ENCODE measurements at places on chromosomes 12 and 14.

DNA sequence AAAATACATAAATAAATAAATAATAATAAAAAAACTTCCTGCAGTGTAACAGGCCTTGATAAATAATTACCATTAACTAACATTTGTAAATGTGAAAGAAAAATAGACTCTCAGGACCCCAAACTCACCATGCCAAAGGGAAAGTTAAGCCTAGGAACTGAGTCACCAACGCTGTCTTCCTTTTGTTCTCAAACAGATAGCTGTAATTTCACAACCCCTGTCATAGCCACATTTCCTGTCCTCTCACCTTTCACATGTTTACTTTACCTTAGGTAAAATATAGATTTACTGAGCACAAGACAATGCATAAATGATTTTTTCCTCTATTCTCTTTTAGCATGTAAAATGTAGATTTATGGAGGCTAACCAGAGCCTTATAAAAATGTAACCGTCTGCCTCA is 35.9 kb upstream of the CHST11 start:
- no peak overlapping the region for H3K27ac ChIP-seq
- H3K27me3 ChIP-seq: no peaks in the 10 kb centered on the region
- no peaks in the 10 kb centered on the region for H3K36me3 ChIP-seq
- DNase-seq: no peak
- H3K4me1 ChIP-seq: no peaks in the 10 kb centered on the region
- H3K4me3 ChIP-seq: no peak overlapping the region

GRCh38 chr12:68236421-68237059 is 10.9 kb upstream of the IL26 start:
- peak overlapping the region; percentile 56 for H3K4me3 ChIP-seq
- peak; percentile 14 for DNase-seq
- H3K27me3 ChIP-seq: no peaks in the 10 kb centered on the region
- H3K36me3 ChIP-seq: no peaks in the 10 kb centered on the region
- peak overlapping the region; percentile 50 for H3K27ac ChIP-seq

GRCh38 chr12:39272871-39273655 is 169.9 kb downstream of the KIF21A start:
- no peaks in the 10 kb centered on the region for H3K4me1 ChIP-seq
- no peaks in the 10 kb centered on the region for H3K36me3 ChIP-seq
- peaks cover 12% of the 10 kb centered on the region for H3K27me3 ChIP-seq

DNA sequence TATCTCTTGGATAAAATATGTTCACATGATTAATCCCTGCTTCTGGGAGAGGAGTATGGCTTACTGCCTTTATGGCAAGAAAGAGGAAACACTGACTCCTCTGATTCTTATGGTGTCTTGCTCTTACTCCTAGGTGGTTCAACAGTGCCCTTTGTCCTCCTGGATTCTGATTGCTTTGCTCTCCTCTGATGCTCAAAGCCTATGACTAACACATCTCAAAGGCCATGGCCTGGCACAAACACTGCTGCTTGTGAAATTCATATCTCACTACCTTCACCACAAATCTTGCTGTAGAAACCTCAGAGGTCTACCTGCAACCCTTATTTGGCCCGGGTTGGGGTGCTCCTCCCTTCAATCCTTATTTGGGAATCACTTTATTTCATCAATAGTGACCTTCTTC is 217.2 kb downstream of the C12orf50 start:
- H3K36me3 ChIP-seq: no peaks in the 10 kb centered on the region
- no peak overlapping the region for H3K4me3 ChIP-seq
- H3K27me3 ChIP-seq: no peaks in the 10 kb centered on the region
- no peaks in the 10 kb centered on the region for H3K4me1 ChIP-seq
- no peak for DNase-seq

GRCh38 chr12:122072031-122072970 is 6.3 kb upstream of the MLXIP start:
- H3K4me3 ChIP-seq: no peak overlapping the region
- peaks cover 20% of the 10 kb centered on the region for H3K4me1 ChIP-seq
- H3K36me3 ChIP-seq: no peaks in the 10 kb centered on the region
- no peak overlapping the region for H3K27ac ChIP-seq

DNA sequence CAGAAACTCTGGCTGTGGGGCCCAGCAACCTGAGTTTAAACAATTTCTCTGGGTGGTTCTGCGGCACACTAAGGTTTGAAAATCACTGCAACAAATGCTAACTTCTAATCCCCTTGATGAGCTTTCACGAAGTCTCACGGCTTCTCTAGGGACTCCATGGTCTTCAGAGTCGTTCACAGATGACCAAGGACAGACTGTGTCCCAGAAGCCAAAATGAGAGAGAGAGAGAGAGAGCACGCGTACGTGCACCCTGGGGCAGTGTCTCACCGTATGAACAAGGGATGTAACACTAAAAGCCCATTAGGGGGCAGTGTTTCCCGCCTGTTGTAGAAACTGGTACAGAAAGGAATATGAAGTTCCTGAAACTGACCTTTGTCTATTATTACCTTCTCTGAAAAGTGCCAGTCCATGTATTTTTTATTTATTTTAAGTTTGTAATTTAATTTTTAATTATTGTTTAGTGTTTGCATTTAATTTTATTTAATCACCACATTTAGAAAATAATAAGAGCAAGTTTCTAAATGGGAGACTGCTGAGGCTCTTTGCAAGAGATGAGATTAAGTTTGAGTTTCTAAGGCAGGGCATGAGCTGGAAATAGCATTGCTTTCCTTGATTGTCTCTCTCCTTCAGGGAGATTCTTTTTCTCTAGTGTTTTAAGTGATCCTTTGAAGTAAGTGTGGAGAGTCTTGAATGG is 3.4 kb downstream of the APOLD1 start:
- H3K27me3 ChIP-seq: no peaks in the 10 kb centered on the region
- peaks cover 27% of the 10 kb centered on the region for H3K4me1 ChIP-seq
- H3K36me3 ChIP-seq: no peaks in the 10 kb centered on the region
- H3K27ac ChIP-seq: no peak overlapping the region
- no peak overlapping the region for H3K4me3 ChIP-seq

- H3K36me3 ChIP-seq: no peaks in the 10 kb centered on the region
- no peak overlapping the region for H3K4me3 ChIP-seq
Observed at GRCh38 chr14:33781236-33781635, 169.6 kb downstream of the EGLN3 start.

GRCh38 chr14:58749066-58749669 is 111.4 kb downstream of the DACT1 start:
- peak; percentile 9 for DNase-seq
- H3K27me3 ChIP-seq: no peaks in the 10 kb centered on the region
- no peak overlapping the region for H3K4me3 ChIP-seq
- H3K4me1 ChIP-seq: peaks cover 4% of the 10 kb centered on the region

- no peaks in the 10 kb centered on the region for H3K4me1 ChIP-seq
- H3K36me3 ChIP-seq: no peaks in the 10 kb centered on the region
- H3K4me3 ChIP-seq: no peak overlapping the region
- no peak overlapping the region for H3K27ac ChIP-seq
Observed at GRCh38 chr12:120750806-120751205, 25.2 kb downstream of the ACADS start.

DNA sequence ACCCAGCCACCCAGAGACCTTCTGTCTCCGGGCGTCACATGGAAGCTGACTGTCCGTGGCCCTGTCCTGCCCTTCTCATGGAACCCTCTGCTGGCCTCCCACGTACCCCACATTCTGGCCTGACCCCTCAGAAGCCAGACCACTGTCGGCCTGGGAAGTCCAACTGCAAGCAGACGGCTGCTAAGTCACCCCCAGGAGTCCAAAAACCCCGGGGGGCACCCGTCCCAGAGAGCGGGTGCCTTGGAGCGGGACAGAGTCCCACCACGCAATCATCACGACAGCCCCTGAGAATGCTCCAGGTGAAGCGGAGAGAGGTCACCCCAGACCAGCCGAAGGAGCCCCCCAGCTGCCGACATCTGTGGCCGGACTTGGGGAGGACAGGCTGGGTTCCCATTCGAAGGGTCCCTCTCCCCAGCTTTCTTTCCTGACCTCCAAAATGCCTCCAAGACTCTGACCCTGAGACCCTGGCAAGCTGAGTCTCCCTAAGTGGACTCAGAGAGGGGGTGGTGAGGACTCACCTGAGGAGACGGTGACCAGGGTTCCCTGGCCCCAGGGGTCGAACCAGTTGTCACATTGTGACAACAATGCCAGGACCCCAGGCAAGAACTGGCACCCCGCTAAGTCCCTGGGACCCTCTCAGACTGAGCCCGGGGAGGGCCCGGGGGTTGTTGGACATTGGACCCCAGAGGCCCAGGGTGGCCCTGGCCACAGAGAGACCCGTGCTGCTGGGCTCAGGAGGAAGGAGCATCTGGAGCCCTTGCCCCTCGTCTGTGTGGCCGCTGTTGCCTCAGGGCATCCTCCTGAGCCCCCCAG is 337.1 kb downstream of the TMEM121 start:
- peaks cover 35% of the 10 kb centered on the region for H3K4me1 ChIP-seq
- H3K4me3 ChIP-seq: no peak overlapping the region
- no peaks in the 10 kb centered on the region for H3K36me3 ChIP-seq
- DNase-seq: no peak
- H3K27me3 ChIP-seq: peaks cover 12% of the 10 kb centered on the region

DNA sequence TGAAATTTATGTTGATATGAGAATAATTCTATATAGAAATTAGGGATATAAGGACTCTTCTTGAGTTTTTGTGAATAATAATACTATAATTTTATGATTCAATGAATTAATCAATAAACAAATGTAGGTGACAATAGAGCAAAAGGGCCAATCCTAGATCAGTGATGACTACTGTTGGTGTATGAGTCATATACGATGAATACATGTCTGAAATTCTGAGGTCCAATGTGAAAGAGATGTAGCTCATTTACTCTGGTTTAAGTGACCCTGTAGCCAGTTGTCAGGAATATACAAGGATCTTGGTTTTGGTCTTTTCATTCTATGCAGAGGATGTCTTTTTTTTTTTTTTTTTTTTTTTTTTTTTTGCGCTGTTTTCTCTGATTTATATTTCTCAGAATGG is 72.1 kb upstream of the RTL1 start:
- H3K36me3 ChIP-seq: no peaks in the 10 kb centered on the region
- H3K4me1 ChIP-seq: no peaks in the 10 kb centered on the region
- H3K4me3 ChIP-seq: no peak overlapping the region
- no peak for DNase-seq
- H3K27ac ChIP-seq: no peak overlapping the region
- H3K27me3 ChIP-seq: no peaks in the 10 kb centered on the region

DNA sequence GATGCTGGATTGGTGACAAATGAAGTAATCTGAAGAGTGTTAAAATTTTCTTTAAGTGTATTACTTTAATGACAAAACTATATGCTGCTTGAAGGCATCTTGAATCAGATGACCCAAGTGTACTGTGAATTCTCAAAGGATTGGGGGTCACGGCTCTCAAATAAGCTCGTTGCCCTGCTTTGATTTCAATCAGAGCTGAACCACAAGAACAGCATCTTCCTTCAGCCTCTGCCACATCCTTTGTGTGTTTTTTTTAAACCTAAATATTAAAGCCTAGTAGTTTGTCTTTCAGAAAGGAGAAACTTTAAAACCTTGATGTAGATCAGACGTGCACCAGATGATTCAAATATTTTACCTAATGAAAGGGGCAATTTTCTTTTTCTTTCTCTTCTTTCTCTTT is 11.7 kb downstream of the ELK3 start:
- no peaks in the 10 kb centered on the region for H3K36me3 ChIP-seq
- H3K27me3 ChIP-seq: no peaks in the 10 kb centered on the region
- peak overlapping the region; percentile 22 for H3K27ac ChIP-seq
- peak; percentile 63 for DNase-seq
- no peak overlapping the region for H3K4me3 ChIP-seq

- no peak for DNase-seq
- no peaks in the 10 kb centered on the region for H3K27me3 ChIP-seq
- H3K36me3 ChIP-seq: peaks cover 2% of the 10 kb centered on the region
- no peak overlapping the region for H3K4me3 ChIP-seq
- H3K4me1 ChIP-seq: peaks cover 2% of the 10 kb centered on the region
- no peak overlapping the region for H3K27ac ChIP-seq
Observed at GRCh38 chr12:1579651-1580435, 14.5 kb downstream of the FBXL14 start.

- H3K27ac ChIP-seq: peak overlapping the region; percentile 42
- peaks cover 46% of the 10 kb centered on the region for H3K4me1 ChIP-seq
- H3K4me3 ChIP-seq: peak overlapping the region; percentile 95
- DNase-seq: no peak
Observed at GRCh38 chr12:110739894-110740293, 2.8 kb downstream of the PPP1CC start.

- peaks cover 4% of the 10 kb centered on the region for H3K4me1 ChIP-seq
- peaks cover 60% of the 10 kb centered on the region for H3K36me3 ChIP-seq
- no peak overlapping the region for H3K27ac ChIP-seq
Observed at GRCh38 chr14:63383776-63384367, 65.1 kb upstream of the GPHB5 start.

DNA sequence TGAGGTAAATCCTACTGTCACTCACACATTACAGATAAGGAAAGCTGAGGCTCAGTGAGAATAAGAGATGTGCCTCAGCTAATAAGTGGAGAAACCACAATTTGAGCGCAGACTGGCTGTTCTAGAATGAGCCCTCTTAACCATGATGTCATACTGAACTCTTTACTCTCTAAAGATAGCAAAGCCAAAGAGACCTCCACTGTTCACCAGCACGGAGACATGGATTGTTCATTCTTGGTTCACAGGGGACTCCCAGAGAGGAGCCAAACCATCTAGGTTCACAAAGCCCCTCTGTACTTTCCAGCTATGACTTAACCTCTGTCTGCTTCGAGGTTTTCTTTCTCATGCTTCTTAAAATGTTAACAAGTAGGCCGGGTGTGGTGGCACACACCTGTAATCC is 32.7 kb upstream of the YARS2 start:
- no peaks in the 10 kb centered on the region for H3K36me3 ChIP-seq
- no peak overlapping the region for H3K27ac ChIP-seq
- no peak for DNase-seq
- no peaks in the 10 kb centered on the region for H3K4me1 ChIP-seq
- H3K4me3 ChIP-seq: no peak overlapping the region
- H3K27me3 ChIP-seq: no peaks in the 10 kb centered on the region

GRCh38 chr12:120932058-120932457 is 27.9 kb upstream of the SPPL3 start:
- H3K36me3 ChIP-seq: no peaks in the 10 kb centered on the region
- H3K27ac ChIP-seq: no peak overlapping the region
- no peak overlapping the region for H3K4me3 ChIP-seq
- no peak for DNase-seq
- H3K4me1 ChIP-seq: no peaks in the 10 kb centered on the region

DNA sequence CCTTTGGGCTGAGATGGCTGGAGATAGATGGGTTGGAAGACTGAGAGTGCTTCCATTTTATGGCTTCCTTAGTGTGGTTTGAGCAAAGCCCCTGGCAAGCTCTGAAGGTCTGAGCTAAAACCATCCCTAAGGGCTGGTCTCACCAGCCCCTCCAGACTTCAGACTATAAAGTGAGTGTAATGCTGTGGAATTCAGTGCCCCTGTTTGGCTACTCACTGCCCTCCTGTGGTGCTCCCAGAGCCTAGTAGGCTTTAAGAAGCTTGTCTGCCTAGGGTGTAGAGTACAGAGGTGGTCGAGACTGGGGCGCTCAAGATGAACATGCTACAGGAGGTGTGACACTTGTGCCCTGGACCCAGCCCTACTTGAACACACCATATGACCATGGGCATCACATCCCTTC is 246.7 kb upstream of the FKBP4 start:
- no peak for DNase-seq
- no peaks in the 10 kb centered on the region for H3K27me3 ChIP-seq
- H3K36me3 ChIP-seq: no peaks in the 10 kb centered on the region
- H3K4me3 ChIP-seq: no peak overlapping the region

GRCh38 chr12:66767536-66767935 is 88.7 kb upstream of the GRIP1 start:
- peaks cover 4% of the 10 kb centered on the region for H3K4me1 ChIP-seq
- no peaks in the 10 kb centered on the region for H3K27me3 ChIP-seq
- no peak overlapping the region for H3K27ac ChIP-seq
- DNase-seq: no peak
